ENCODE measurements at places on chromosomes 4 and X. TPM values are rescaled to one million over a fixed set of nuclear protein-coding genes. Genes with fewer than 3 reads are reported as not detected.

DNA sequence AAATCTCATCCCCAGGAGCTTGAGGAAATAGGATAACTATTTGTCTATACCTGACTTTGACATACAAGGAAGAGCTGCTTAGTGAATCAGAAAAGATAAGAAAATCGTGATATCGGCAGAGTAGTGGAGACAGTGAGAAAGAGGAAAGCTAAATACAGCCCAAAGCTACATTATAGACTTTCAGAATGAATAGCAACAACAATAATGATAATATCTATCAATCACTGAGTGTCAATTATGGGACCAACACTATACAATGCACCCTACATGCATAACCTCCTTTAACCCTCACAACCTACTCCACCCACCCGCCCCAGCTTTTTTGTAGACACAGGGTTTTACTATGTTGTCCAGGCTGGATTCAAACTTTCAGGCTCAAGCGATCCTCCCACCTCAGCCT is 205.1 kb downstream of the PPP3CA start:
- no peak for DNase-seq

- DNase-seq = peak; percentile 76
Measured at GRCh38 chrX:3271834-3272186, 74.6 kb downstream of the MXRA5 start.

- DNase-seq = no peak
Measured at GRCh38 chrX:149982310-149982709, 44.0 kb upstream of the EOLA2 start.

GRCh38 chr4:154341448-154341847 is 150.2 kb downstream of the DCHS2 start:
- DNase-seq = no peak

GRCh38 chr4:77618383-77619241 is 13.0 kb downstream of the CXCL13 start:
- peak; percentile 82 for DNase-seq

DNA sequence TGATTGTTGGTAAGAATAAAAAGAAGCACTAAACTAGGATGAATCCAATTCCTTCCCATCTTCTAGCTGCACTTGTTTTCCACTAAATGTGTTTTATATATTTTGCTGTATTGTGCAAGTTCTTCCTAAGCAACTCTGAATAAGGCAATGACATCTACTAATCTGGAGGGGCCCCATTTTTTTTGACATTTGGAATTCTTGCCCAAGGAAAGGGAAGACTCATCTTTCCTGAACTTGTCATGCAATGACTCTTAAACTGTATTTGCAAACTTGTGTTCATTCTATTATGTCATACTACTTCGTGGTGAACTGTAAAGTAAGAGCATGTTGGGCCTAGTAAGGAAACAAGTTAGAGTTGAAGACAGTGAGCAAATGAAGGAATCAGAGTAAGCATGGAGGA is 45.9 kb downstream of the FREM3 start:
- DNase-seq = peak; percentile 66

DNA sequence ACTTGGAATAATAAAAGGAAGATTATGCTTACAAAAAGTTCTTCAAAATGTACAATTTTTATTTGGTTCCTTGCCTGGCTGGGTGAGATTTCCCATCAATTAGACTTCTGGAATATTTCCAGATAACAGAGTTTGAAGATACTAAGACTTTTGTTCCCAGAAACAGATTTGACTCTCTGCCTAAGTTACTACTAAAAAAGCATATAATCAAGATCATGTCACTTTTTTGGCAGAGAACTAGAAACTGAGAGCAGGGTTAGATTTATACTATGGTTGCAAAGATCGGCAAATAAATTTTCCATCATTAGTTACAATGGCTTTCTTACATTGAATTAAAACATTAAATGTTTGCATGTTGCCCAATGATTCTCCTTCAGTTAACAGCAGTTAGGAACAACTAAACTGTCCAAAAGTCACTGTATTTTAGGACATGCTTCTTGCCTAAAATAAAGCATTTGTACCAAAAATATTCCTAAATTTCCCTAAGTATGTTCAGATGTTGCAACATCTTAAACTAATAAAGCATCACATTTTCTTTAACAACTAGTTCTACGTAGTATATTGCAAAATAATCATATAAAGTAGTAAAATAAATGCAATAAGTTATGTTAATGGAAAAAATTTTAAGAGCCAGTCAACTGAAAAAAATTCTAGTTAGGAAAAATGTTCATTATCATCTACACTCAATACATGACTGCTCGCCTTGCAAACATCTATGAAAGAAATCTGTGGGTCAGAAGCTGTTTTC is 73.0 kb downstream of the SEC24D start:
- peak; percentile 42 for DNase-seq

GRCh38 chr4:17577665-17578481 is 875 bp downstream of the LAP3 start:
- peak; percentile 73 for DNase-seq

- DNase-seq = no peak
Measured at GRCh38 chr4:52243367-52243766, 192.3 kb downstream of the SPATA18 start.

- no peak for DNase-seq
Measured at GRCh38 chrX:13990126-13990800, 39.4 kb downstream of the GEMIN8 start.

- DNase-seq = no peak
Measured at GRCh38 chr4:142016031-142016430, 379.6 kb downstream of the IL15 start.

GRCh38 chrX:11363069-11363594 is 69.9 kb downstream of the AMELX start:
- DNase-seq = no peak

DNA sequence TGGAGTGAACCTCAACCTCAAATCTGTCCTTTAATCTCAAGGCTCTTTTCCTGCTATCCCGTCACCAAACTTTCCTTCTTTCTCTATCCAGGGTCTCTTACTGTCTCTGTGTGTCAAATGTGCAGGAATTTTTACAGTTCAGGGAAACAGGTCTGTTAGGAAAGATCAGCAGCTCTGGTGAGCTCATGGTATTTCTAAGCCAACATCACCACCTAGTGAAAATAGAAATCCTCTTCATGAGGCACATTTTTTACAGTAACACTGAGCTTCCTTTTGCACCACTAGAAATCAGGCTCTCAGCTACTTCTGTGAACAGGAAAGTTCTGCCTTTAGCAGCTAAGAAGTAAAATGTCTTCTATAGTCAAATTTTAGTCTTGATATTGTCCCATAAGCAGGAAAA is 39.6 kb downstream of the NUDT11 start:
- peak; percentile 2 for DNase-seq

DNA sequence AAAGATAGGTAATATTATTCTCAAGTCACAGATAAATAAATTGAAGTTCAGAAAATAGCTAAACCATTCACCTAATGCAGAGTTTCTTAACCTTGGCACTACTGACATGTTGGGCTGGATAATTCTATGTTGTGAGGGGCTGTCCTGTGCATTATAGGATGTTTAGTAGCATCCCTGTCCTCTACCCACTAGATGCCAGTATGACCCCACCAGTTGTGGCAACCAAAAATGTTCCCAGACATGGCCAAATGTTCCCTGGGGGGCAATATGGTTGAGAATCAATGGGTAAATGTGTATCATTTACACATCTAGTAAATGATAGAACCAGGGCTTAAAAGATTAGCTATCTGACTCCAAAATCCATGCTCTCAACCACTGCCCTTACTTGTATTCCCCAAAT is 140.9 kb downstream of the COL4A6 start:
- no peak for DNase-seq

DNA sequence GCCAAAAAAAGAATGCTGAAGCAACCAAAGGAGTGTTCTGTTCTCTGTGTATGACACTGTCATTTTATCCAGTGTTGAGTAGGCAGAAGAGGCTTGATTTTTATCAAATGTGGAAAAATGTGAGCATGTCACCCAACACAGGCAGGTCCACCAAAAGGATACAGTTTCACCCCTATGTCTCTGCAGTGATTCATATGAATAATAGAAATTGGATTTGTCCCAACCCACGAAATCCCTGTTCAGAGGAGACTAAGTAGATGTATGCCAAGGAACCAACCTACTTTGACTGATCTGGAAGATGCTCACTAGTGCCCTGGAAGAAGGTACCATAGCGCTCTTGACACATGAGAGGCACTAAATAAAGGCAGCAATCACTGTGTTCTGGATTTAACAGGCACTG is 72.5 kb downstream of the FGF13 start:
- DNase-seq = peak; percentile 38

DNA sequence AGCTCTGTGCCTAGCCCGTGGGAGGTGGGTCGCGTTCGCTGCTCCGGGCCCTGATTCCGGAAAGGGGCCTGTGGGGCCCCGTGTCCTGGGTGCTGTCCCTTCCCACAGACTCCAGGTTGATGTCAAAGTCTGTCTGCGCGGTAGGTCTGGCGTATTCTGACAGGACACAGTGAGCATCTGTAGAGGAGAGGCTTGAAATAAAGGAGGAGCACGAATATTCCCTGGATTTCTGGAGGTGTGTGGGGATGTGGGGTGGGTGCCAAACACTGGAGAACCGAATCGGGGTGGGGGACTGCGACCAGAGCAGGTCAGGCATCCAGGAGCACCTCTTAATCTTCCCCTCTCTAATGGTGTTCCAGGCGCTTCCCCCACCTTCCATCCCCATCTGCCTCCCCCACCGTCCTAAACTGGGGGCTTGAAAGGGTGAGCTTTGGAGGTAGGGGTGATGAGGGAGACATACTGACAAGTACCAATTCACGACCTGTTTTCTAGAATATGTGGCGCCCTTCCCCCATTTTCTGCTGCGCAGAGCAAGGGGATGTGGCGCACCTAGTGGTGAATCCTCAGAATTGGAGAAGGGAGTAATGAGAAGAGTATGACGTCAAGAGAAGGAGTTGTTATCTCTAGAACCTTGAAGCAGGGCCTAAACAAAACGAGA is 877 bp downstream of the GPRASP1 start:
- DNase-seq = peak; percentile 52

DNA sequence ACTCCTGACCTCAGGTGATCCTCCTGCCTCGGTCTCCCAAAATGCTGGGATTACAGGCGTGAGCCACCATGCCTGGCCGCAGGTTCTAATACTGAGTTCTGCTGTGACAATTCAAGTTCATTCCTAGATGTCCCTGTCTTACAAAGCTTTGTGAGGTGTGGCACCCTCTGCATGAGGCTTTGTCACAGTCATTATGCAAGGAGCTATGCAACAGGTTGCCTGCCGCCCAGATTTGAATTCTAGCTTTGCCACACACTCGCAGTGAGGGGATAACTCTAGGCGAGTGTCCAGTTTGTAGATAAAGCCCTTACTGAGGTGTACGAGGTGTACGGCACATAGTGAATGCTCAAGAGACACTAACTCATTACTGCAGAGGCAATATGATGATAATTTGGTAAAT is 3.5 kb downstream of the CCDC110 start:
- no peak for DNase-seq

GRCh38 chr4:37990731-37991245 is 30.6 kb downstream of the PTTG2 start:
- DNase-seq = no peak

DNA sequence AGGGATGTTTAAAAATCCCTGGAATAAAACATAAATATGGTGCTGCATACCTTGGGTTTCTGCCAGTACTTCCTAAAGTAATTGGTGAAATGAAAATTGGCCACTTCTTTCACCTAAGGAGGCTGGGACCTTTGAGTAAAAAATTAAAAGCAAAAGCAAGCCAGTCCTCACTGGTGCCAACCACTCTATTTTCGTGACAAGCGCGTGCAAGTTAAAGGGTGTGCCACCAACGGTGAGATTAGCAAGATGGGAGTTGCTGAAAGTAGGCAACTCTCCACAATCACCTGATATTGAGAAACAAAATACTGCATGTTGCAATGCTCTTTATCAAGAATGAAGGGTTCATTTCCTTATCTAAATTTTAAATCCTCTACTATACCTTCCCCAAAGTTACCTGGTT is 19.7 kb upstream of the RTL9 start:
- DNase-seq = no peak

DNA sequence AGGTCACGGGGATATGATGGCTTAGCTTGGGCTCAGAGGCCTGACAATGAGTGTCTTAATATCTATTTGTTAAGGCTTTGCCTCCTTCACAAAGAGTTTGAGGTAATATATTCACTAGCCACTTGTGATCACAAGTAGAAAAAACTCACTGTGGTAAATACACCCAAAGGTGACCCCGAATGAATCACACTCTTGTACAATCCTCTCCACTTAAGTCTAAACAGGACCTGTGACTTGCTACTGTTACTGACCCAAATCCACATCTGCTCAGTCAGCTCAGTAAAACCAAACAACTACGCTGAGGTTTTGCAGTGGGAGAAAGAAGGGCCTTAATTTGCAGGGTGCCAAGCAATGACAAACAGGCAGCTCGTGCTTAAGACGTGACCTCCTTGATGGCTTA is 223.8 kb upstream of the MAGEC2 start:
- DNase-seq = no peak

- peak; percentile 45 for DNase-seq
Measured at GRCh38 chrX:40468033-40468846, 112.5 kb upstream of the ATP6AP2 start.

GRCh38 chrX:38939067-38939466 is 137.8 kb downstream of the MID1IP1 start:
- peak; percentile 57 for DNase-seq

GRCh38 chr4:146308951-146309350 is 94.6 kb downstream of the REELD1 start:
- DNase-seq = peak; percentile 19

DNA sequence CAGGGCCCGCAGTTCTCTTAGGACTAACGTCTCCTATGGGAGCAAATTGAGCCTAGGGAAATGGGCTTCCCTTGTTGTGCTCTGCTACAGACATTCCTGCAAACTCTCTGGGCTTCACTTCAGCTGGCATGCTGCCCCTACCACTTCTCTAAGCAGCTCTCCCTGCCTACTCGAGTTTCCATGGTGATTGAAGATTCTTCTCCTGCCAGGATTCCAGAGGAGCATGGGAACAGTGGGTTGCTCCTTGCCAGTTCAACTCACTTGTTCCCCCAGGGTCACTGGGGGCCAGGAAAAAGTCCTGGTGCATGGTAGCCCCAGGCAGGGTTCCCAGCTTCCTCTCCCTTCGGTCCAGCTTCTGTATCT is 21.1 kb upstream of the WDR17 start:
- DNase-seq = peak; percentile 27

DNA sequence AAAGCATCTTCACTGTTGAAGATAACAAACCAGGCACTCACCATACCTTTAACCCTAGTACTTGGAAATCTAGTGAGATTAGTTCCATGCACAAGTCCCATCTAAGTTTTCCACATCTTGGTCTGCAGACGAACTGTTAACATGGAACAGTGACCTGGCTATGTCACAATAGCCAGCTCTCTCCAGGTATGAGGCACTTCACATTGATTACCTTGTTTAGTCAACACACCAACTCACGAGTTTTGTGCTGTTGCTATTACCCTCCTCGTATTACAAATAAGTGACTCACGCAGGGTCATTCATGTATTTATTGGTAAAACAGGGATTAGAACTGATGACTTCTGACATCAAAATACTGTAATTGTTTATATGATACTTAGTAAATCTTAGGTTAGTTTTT is 36.4 kb upstream of the FRAS1 start:
- DNase-seq = no peak

Gene GABRB1
- total RNA-seq = not detected

Gene POU3F4
- not detected for total RNA-seq

Gene RTL3
- total RNA-seq = under 0.01 TPM

Gene GLRA3
- not detected for total RNA-seq

Gene FAM236D
- total RNA-seq = not detected

Gene CAMK2D
- total RNA-seq = 104 TPM

Gene QRFPR
- not detected for total RNA-seq

Gene SSX1
- not detected for total RNA-seq

Gene NAP1L5
- total RNA-seq = 0.89 TPM

Gene MAGEB17
- not detected for total RNA-seq

Gene DGAT2L6
- not detected for total RNA-seq

Gene ADAM29
- not detected for total RNA-seq

Gene AFF2
- 1.1 TPM for total RNA-seq

Gene SLITRK2
- not detected for total RNA-seq
